Ammon's horn (tissue), 1 donor: ENCODE measurements at places on chromosomes 2 and 18.

GRCh38 chr2:89842180-89842908 lies 1150.9 kb downstream of the RPIA start:
- no peak for DNase-seq

GRCh38 chr2:158782136-158782535 lies 13.0 kb upstream of the DAPL1 start:
- DNase-seq, result no peak

DNA sequence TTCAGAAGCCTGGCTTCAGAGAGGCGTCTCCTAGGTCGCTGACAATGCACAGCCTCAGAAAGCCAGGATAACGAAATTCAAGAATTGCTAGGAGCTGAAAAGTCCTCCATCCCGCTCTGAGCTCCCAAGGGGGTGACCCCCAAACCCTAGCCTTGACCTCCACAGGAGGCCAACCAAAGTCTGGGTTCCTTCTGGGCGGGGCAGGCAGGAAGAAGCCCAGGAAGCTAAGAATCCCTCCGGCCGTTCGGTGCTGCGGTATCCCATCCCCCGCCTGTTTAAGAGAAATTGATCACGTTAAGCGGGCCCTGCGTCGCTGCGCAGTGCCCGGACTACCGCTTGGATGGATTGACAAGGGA lies 2.5 kb upstream of the OSR1 start:
- no peak for DNase-seq

DNA sequence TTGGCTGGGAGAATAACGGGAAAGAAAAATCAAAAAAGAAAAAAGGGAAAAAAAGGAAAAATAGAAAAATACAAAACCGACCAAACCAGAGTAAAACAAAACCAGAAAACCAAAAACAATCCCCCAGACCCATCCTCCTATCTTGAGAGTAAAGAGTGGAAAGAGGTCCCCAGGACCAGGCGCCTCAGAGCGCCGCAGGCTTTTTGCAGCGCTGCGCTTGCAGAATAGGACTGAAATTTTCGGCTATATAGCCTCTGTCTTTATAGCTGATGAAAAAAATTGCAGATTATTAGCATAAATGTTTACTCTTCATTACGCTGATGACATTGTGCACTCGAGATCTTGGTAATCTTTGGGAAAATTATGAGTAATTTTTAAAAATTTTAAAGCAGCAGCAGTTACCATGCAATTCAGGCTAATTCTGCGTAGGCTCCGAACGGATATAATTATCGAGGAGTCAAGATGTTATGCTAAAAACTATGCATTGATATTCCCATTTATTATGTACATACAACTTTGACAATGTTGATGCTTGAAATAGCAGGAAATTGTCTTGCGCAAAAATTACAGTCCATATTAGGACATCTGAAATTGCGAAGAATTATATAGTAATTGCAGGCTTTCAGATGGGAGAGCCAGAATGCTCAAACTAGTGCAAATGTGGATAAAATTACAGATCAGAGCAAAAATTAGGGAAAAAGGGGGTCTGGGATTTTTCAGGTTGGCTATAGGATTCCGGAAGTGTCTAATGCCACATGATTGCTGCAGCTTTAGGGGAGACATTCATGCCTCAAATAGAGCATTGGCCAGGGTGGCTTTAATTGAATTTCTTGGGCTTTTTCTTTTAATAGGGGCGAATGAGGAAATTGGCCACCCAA lies 8.3 kb downstream of the DLX1 start:
- DNase-seq, result no peak

- no peak for DNase-seq
Observed at GRCh38 chr2:107961395-107961794, 24.9 kb upstream of the SLC5A7 start.

GRCh38 chr2:152247337-152247695 lies 71.8 kb upstream of the STAM2 start:
- DNase-seq, result no peak

- DNase-seq, result no peak
Observed at GRCh38 chr2:32922501-32922900, 24.3 kb upstream of the LTBP1 start.

DNA sequence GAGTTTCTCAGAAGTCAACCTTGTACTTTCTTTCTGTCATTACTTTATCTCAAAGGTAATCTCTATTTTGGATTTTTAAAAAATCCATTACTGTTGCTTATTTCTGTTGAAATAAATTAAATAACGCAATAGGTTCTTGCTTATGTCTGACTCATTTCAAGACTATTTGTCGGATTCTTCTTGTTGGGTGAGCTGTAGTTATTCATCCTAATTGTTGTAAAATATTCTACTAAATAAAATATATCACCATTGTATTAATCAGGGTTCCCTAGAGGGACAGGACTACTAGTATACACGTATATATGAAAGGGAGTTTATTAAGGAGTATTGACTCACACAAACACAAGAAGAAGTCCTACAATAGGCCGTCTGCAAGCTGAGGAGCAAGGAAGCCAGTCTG lies 403.9 kb upstream of the CYRIA start:
- no peak for DNase-seq
